ENCODE measurements at places on chromosomes 16 and 17.
A peak's percentile ranks its signal among the peaks of the same experiment; 100 is the strongest.

- DNase-seq: no peak
Measured at GRCh38 chr17:13001991-13002615, 15.7 kb downstream of the ELAC2 start.

GRCh38 chr16:28149011-28149888, 62.5 kb downstream of the XPO6 start:
- DNase-seq: no peak

- DNase-seq: peak; percentile 73
Measured at GRCh38 chr17:80891397-80892018, 100.1 kb upstream of the CHMP6 start.

GRCh38 chr16:14240219-14240843, 169.2 kb downstream of the MRTFB start:
- DNase-seq: no peak

DNA sequence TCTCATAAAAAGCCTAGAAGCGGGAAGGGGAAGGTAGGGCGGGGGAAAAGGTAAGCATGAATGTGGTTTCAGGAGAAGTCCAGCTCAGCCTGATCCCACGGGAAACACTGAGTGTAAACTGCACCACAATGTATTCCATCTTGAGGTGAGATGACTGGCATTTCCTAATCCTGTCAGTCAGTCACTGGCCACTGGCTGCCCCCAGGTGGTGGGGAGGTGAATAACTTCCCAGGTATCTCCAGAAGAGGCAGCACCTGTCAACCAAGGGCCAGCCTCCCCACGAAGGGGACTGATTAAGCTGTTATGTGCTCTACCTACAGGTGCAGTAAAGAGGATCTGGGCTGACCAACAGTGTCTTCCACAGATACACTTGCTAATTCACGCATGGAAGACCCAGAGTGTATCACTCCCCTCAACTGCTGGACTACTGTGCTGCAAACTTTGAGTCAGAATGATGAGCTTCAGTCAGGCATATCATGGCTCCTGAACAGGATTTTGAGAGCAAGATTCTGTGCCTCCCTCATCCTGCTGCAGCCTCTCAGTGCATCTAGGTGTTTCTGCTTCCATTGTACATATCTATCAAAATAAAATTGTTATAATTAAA, 108.5 kb upstream of the CCL2 start:
- DNase-seq: peak; percentile 59

- DNase-seq: peak; percentile 21
Measured at GRCh38 chr17:33642002-33642401, 348.9 kb upstream of the ASIC2 start.

DNA sequence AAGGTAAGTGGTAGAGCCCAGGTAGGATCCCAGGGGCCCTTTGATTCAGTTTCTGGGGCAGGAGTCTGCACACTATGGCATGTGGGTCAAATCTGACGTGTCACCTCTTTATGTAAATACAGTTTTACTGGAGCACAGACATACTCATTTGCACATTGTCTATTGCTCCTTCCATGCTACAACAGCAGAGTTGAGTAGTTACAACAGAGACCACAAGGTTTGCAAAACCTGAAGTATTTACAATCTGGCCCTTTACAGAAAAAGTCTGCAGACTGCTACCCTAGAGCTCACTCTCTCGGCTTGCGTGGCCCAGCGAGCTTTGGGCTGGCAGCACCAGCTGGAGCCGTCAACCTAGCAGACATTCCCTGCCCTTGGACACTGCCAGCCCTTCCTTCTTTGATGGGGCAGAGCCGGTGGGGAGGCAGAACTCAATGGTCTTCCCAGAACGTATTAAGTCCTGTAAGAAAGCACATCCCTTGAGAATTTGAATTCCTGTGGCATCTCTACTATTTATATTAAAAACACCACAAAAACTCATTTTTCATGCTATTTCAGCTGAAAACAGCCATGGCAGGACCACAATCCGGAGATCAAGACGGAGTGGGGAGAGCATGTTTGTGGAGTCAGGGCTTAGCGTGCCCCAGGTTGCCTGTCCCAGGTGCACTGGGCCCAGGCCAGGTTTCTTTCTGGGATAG, 133.1 kb upstream of the NUDT7 start:
- DNase-seq: no peak

- DNase-seq: no peak
Measured at GRCh38 chr17:6648181-6648580, 3.2 kb downstream of the MED31 start.

DNA sequence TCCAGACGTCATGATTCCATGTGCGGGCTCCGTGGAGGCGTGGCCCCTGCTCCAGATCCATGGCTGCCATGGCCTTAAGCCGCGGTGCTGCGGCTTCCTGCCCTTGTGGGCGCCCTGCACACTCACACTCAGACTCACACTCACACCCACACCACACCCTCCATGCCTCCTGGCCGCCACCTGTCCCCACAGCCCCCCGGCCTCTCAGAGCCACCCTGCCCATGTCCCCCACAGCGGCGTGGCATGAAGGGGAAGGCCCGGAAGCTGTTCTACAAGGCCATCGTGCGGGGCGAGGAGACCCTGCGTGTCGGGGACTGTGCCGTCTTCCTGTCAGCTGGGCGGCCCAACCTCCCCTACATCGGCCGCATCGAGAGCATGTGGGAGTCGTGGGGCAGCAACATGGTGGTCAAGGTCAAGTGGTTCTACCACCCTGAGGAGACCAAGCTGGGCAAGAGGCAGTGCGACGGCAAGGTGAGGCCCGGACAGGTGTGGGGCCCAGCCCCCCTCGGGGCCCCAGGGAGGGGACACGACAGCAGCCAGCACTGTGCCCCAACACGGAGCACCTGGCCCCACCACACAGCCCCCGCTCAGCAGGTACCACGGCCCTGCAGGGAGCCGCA, 50.0 kb downstream of the ACTG1 start:
- no peak for DNase-seq

DNA sequence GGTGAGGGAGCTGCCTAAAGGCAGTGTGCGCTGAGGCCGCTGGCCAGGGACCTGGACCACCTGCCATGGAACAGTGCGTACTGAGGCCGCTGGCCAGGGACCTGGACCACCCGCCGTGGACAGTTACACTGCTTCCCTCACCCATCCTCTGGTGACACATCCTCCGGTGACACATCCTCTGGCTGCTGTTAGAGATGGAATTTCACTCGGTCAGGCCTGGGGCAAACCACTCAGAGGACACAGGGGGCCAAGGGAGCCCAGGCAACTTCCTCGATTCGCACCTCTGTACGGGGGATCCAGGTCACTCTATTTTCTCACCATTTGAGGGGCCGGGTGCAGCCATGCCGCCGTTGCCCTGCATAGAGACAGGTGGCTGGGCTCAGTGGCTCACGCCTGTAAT, 32.4 kb upstream of the RPTOR start:
- no peak for DNase-seq

GRCh38 chr16:64351121-64351520, 770.7 kb downstream of the CDH11 start:
- DNase-seq: no peak

DNA sequence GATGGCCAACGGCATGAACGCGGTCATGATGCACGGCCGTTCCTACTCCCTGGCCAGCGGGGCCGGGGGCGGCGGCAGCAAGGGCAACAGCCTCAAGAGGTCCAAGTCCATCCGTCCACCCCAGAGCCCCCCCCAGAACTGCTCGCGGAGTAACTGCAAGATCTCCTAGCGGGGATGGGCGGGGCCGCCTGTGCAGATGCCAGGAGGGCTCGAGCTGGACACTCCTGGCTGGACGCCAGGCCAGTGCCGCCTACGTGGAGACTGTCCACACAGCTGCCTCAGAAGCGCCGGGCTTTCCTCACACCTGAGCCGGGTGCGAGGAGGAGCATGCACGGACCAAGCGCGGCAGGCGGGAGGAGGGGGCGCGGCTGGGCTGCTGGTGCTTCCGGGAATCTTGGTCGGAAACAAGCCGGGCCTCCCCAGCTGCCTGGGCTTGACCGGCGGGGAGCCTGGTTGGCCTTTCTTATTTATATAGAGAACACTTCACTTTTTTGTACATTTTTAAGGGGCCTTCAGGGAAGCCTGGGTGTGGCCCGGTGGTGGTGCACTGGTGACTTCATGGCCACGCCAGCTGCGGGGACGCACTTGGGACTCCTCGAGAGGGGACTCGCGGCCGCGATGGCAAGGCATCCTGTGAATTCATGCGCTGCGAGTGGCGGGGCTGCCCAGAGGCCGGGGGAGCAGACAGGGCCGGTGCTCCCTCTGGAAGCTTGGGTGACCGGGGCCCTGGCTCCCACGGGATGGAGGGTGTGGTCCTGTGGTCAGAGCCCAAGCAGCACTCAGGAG, 3.1 kb upstream of the WFIKKN1 start:
- DNase-seq: no peak

DNA sequence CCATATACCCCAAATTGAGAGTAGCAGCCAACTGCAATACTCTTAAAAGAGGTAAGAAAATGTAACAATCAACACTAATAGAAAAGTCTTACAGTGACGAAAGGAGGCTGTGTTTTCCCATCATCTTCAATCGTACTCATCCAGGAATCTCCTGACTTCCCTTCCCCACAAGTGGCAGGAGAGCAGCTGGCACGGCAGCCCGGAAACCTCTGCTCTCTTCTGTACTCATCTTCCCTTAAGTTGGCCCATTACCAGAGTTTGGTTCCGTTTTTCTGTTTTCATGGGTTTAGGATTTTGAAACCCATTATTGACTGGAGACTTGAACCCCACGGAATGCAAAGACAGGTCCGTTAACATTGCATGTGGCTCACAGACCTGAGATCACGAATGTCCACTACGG, 11.7 kb upstream of the CD300H start:
- no peak for DNase-seq

DNA sequence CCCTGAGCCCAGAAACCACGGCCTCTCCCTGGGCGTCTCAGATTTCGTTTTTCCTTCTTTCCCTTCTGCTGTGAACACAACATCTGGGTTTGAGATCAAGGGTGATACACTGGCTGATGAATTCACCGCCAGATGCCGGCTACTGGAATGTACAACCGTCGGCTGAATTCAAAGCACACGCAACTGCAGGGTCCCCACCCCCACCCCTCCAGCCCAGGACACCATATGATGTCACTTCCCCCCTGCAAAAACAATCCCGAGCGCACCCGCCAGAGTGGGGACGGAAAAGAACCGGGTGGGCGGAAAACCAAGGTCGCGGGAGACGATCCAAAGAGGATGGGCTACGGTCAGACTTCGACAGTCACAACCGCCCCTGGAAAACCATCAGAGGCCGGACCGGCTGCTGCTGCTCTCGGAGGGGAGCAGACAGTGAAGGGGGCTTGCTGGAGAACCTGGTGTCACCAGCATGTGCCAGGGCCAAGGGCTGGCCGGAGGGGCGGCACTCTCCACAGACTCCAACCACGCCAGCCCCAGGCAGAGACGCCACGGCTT, 23.3 kb downstream of the CEP295NL start:
- no peak for DNase-seq

Measured in RWPE1 (cell line).